Tracheal epithelial cell (primary cell): ENCODE measurements at places on chromosomes 11 and 22. TPM values are rescaled to one million over a fixed set of nuclear protein-coding genes. Genes with fewer than 3 reads are reported as not detected.

MAP6 gene
- 0.48 TPM in 1 of 2 replicates, not detected in the other for total RNA-seq

PHF21B gene
- not detected in 2 replicates for total RNA-seq

KLHL35 gene
- 2.4 TPM in 1 of 2 replicates, not detected in the other for total RNA-seq

TUB gene
- total RNA-seq: 0.21 and 0.96 TPM in 2 replicates

KRTAP5-8 gene
- 0.24 TPM in 1 of 2 replicates, not detected in the other for total RNA-seq

FIBP gene
- total RNA-seq: 159 and 174 TPM in 2 replicates

NDUFV1 gene
- 162 and 236 TPM in 2 replicates for total RNA-seq

NCF4 gene
- not detected in 2 replicates for total RNA-seq

DPP3 gene
- total RNA-seq: 54.4 and 85.1 TPM in 2 replicates

OR8G5 gene
- total RNA-seq: not detected in 2 replicates
